Activated CD8-positive, alpha-beta memory T cell treated with anti-CD3 and anti-CD28 coated beads, Interleukin-2, amount 10 ng/mL, durations not matched to agents 7 days and 5 days (primary cell): ENCODE measurements at places on chromosomes 5 and 9.

DNA sequence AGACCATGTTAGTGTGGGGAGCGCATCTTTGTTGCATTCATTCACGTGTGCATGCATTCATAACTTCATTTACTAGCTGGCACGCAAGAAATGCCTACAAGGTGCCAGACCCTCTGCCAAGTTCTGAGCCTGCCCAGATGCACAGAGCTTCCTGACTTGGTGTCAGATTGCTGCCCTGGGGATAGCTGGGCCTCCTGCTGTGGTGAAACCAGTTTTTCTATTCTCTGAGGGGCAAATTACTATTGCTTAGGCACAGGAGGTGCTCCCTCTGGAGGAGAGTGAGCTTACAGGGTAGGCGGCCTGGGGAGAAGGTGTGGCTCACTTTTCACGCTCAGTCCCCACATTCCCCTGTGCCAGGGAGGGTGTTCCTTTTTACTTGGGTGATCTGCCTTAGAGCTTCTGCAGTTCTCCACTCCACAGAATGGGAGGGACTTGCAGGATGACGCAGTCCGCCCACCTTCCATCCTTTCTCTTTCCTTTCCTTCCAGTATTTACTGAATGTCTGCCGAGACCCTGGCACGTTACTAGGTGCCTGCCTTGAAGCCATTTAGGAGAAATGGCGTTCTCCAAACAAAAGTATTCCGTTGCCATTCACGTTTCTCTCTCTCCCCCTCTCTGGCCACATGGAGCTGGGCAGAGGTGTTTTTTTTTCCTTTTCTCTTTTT, 27.9 kb upstream of the CTNNA1 start:
- no peak for DNase-seq

- DNase-seq, result peak; percentile 23
Observed at GRCh38 chr9:91075279-91075678, 273.7 kb downstream of the SYK start.

DNA sequence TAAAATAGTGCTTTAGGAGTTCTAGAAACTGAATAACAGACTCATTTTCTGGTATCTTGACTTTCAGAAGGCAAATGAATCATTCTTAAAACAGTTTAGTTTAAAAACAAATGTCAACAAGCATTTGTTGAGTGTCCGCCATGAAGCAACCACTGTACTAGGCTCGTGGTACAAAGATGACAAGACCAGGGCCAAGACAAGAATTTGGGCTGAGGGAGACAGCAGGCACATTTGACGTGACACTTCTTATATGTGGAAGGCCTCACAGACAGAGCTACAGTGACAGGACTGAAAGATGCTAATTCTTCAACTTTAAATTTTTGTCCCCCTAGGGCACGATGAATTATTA, 14.4 kb upstream of the ZNF131 start:
- DNase-seq, result no peak

DNA sequence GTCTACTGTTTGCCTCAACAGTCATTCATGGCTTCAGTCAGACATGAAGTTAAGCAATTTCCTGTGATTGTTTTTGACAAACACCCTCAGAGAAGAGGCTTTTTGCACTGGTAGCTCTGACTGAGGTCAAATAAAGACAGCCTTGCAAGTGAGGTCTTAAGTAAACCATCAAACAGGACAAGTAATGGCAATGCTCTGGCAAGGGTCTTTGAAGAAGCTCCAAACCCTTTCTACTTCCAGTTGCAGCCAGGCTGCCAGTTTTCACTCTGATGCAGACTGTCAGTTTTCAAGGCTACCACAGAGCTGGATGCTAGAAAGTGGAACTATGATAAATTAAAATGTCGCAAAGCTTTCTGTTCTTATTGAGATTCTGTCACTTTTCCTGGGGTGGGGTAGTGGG, 421.5 kb upstream of the PTGER4 start:
- DNase-seq, result no peak

GRCh38 chr5:95620870-95621838, 1.3 kb downstream of the GPR150 start:
- peak; percentile 52 for DNase-seq

GRCh38 chr9:101574731-101575333, 19.9 kb downstream of the PPP3R2 start:
- DNase-seq, result no peak

- DNase-seq, result no peak
Observed at GRCh38 chr5:41754857-41755256, 115.4 kb downstream of the OXCT1 start.

DNA sequence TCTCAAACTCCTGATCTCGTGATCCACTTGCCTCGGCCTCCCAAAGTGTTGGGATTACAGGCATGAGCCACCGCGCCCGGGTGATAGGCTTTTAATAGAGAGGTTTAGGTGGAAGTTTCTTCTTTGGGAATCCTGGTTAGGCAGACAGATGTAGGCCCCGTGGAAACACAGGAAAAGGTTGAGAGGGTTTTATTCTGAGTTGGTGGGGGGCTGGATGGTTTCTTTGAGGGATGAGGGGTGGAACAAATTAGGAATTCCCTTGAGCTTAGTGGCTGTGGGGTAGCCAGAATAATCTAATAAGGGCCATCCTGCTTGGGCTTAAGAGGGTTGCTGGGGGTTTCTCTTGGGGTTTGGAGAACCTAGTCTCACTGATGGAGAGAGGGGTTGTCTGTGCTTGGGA, 30.4 kb downstream of the C9orf50 start:
- DNase-seq, result no peak

- DNase-seq, result no peak
Observed at GRCh38 chr9:122212473-122213004, 16.2 kb downstream of the LHX6 start.

DNA sequence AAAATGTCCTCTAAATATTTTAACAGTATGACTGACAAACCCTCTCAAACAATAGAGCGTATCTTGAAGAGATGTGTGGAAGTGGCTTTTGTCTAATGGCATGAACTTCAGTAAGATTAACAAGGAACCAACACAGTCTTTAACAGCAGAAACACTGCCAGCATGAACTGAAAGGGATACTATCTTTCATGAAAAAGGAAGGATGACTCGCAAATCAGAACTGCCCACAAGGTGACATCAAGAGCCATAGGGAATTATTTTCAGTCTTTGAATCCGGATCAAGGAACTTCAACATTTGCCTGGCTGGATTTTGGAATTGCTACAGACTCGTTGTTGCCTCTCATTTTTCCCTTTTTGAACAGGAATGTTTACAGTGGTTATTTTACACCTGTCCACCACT, 5.1 kb upstream of the HEXB start:
- no peak for DNase-seq

GRCh38 chr5:142222225-142222865, 102.5 kb downstream of the SPRY4 start:
- DNase-seq, result no peak

DNA sequence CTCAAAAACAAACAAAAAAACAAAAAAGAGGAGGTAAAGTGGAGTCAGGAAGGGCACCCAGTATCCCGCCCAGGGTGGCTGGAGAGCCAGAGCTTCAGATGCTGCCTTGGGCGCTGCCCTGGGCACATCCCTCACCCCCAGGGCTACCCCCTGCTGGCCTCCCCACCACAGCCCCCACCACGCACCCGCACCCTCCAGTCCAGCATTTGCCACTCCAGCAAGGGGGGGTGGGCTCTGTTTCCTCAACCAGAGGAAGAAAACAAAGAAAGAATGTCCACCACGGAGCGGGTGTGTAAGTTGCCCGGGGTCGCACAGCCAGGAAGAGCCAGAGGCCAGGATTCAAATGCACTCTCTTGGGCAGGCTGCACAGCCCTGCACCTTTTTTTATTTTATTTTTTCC, 86.1 kb downstream of the NTNG2 start:
- no peak for DNase-seq
